ENCODE measurements at places on chromosomes 7 and 10. TPM values are rescaled to one million over a fixed set of nuclear protein-coding genes. Genes with fewer than 3 reads are reported as not detected.
A peak's percentile ranks its signal among the peaks of the same experiment; 100 is the strongest.

DNA sequence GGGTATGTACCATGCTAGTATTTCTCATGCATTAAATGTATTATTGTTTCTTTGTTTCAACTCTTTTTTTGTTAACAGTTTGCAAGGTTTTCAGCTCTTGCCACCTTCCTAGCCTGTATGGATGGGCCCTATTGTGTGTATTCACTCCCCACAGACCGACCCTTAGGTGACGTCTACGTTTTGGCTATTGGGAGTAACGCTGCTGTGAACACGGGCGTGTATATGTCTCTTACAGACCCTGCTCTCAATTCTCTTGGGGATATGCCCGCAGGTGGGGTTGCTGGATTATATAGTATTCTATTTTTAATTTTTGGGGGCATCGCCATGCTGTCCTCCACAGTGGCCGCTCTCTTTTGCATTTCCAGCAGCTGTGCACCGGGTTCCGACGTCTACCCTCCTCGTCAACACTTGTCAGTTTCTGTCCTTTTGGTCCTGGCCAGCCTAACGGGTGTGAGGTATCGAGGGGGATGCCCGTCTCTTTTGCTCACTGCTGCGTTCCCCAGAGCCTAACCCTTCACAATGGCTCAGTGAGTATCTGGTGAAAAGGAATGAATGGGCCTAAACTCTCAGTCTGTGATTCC, 64.1 kb upstream of the GNA12 start:
- no peaks in the 10 kb centered on the region for H3K27me3 ChIP-seq
- no peaks in the 10 kb centered on the region for H3K4me1 ChIP-seq
- peaks cover 10% of the 10 kb centered on the region for H3K36me3 ChIP-seq

DNA sequence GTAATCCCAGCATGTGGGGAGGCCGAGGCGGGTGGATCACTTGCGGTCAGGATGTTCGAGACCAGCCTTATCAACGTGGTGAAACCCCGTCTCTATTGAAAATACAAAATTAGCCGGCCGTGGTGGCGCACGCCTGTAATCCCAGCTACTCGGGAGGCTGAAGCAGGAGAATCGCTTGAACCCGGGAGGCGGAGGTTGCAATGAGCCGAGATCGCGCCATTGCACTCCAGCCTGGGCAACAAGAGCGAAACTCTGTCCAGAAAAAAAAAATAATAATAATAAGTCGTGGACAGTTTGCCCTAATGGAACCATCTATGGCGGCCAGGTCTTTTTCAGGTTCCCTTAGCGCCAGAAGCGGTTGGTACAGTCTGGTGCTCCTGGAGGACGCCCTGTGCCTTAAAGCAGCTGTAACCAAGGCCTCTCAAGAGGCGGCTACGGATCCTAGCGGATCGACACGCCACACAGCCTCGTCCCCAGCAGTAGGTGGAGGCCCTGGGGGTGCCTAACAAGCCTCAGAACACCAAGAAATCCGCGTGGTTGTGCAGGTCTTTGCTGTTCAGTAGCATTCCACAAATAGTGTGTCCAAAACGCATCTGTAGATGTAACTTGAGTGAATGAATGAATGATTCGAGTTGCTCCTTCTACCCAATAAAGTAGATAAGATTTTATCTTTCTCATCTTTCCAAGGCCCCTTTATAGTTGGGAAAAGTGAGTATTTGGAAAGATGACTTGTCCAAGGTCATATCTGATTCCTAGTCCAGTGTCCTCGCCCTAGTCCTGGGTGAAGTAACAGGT, 982 bp downstream of the PGAM1 start:
- peaks cover 22% of the 10 kb centered on the region for H3K4me1 ChIP-seq
- H3K36me3 ChIP-seq, result peaks cover 48% of the 10 kb centered on the region
- H3K27ac ChIP-seq, result peak overlapping the region; percentile 95
- H3K4me3 ChIP-seq, result peak overlapping the region; percentile 95
- no peaks in the 10 kb centered on the region for H3K27me3 ChIP-seq
- no peak for DNase-seq

GRCh38 chr7:94422827-94423460, 28.2 kb downstream of the COL1A2 start:
- H3K36me3 ChIP-seq, result peaks cover 79% of the 10 kb centered on the region
- no peaks in the 10 kb centered on the region for H3K4me1 ChIP-seq
- no peak overlapping the region for H3K4me3 ChIP-seq
- no peak overlapping the region for H3K27ac ChIP-seq

GRCh38 chr10:61454541-61454940, 1.4 kb upstream of the TMEM26 start:
- H3K4me3 ChIP-seq, result peak overlapping the region; percentile 36
- no peaks in the 10 kb centered on the region for H3K36me3 ChIP-seq
- no peak for DNase-seq
- no peak overlapping the region for H3K27ac ChIP-seq

- no peak overlapping the region for H3K27ac ChIP-seq
- H3K27me3 ChIP-seq, result no peaks in the 10 kb centered on the region
- peaks cover 28% of the 10 kb centered on the region for H3K4me1 ChIP-seq
- no peaks in the 10 kb centered on the region for H3K36me3 ChIP-seq
Observed at GRCh38 chr10:93255546-93255945, 181.9 kb downstream of the CYP26A1 start.

The MOGAT3 gene
- 0.81 TPM for total RNA-seq

GRCh38 chr7:158623241-158623640, 35.6 kb upstream of the PTPRN2 start:
- H3K4me3 ChIP-seq, result no peak overlapping the region
- peaks cover 42% of the 10 kb centered on the region for H3K36me3 ChIP-seq
- peak overlapping the region; percentile 88 for H3K27ac ChIP-seq

The C10orf88 gene
- total RNA-seq, result 7.7 TPM

DNA sequence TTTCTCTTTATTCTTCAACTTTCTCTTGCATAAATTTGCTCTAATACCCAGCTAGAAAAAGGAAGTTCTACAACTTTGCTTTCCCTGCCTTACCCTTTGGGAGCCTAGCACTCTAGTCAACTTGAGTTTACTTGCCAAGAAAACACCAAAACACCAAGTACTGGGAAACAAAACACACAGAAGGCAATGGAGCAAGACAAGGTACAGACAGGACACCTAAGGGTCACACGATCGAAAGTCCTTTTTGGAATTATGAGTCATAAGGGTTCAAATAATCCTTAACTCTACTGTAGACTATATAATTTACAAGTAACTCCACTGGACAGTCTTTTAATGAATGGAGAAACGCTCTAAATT, 42.6 kb upstream of the ANAPC16 start:
- H3K36me3 ChIP-seq, result peaks cover 3% of the 10 kb centered on the region
- no peak for DNase-seq
- H3K4me1 ChIP-seq, result peaks cover 4% of the 10 kb centered on the region
- 0 out of 2 replicates have a peak overlapping the region, but pooled peaks have one; percentile 69 for H3K27ac ChIP-seq
- H3K4me3 ChIP-seq, result no peak overlapping the region

GRCh38 chr7:2452074-2452507, 24.1 kb downstream of the GRIFIN start:
- H3K27ac ChIP-seq, result peak overlapping the region; percentile 70
- DNase-seq, result no peak
- H3K4me3 ChIP-seq, result no peak overlapping the region
- H3K27me3 ChIP-seq, result no peaks in the 10 kb centered on the region
- H3K4me1 ChIP-seq, result peaks cover 4% of the 10 kb centered on the region

The PILRA gene
- total RNA-seq, result 3.0 TPM

DNA sequence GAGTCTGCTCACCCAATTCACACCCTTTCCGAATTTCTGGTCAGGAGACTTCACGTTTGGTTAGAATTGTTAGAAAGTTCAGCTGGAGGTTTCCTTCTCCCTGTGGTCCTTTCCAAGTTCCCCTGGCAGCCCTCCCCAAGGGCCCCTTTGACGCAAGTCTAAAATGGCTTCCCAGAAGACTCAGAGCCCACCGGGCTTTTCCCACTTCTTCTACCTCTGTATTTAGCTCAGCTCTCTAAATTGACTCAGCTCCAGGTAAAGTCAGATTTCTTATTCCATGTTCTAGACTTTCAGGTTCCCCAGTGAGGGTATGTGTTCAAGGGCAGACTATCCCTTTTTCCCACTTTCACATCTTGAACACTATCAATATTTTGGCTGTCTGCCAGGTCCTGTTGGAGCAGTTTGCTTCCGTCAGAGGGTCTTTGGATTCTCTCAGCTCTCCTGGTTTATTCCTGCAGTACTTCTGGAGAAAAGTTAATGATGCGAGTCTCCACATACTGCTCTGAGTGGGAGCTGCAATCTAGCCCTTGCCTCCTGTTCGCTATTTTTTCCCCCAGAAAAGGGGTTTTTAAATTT, 53.1 kb upstream of the ZNF273 start:
- H3K27ac ChIP-seq, result no peak overlapping the region
- H3K27me3 ChIP-seq, result no peaks in the 10 kb centered on the region
- H3K36me3 ChIP-seq, result peaks cover 4% of the 10 kb centered on the region
- H3K4me3 ChIP-seq, result no peak overlapping the region

DNA sequence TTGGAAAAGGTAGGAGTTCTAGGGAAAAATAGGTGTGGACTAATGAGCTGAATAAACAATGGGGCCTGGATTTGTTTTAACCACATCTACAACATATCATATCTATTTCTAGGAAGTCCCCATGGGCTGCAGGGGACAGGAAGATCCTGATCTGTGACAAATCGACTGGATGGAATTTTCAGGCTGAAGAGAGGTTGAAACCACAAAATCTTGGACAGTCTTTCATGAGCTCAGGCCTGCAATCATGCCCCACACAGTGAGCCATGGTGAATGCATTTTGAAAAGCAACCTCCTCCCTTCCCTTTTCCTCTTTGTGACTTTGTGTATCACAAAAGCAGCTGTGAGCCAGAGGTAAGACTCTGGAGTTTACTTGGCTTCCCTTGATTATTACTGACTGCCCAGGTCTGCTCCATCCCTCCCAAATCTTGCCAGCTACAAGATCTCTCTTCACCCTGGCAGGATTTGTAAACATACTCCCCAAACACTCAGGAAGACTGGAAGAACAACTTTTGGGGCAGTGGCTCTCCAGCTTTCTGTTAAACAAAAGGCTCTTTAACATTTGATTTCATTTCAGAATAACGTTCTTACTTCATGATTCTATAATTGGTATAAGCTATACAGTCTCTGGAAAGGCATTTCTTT, 66.4 kb downstream of the ASAH2B start:
- DNase-seq, result no peak
- H3K4me1 ChIP-seq, result peaks cover 24% of the 10 kb centered on the region
- H3K27ac ChIP-seq, result peak overlapping the region; percentile 78
- H3K36me3 ChIP-seq, result no peaks in the 10 kb centered on the region

GRCh38 chr10:3237530-3237929, 64.9 kb upstream of the PITRM1 start:
- DNase-seq, result no peak
- H3K27me3 ChIP-seq, result peaks cover 2% of the 10 kb centered on the region
- no peak overlapping the region for H3K27ac ChIP-seq
- H3K4me3 ChIP-seq, result no peak overlapping the region

The MPLKIP gene
- 63.0 TPM for total RNA-seq

- no peak overlapping the region for H3K27ac ChIP-seq
- no peak for DNase-seq
- H3K27me3 ChIP-seq, result no peaks in the 10 kb centered on the region
- no peaks in the 10 kb centered on the region for H3K36me3 ChIP-seq
Observed at GRCh38 chr10:14782691-14783363, 8.1 kb upstream of the FAM107B start.

The TRIM74 gene
- total RNA-seq, result 0.15 TPM

The RP9 gene
- total RNA-seq, result 10.8 TPM

DNA sequence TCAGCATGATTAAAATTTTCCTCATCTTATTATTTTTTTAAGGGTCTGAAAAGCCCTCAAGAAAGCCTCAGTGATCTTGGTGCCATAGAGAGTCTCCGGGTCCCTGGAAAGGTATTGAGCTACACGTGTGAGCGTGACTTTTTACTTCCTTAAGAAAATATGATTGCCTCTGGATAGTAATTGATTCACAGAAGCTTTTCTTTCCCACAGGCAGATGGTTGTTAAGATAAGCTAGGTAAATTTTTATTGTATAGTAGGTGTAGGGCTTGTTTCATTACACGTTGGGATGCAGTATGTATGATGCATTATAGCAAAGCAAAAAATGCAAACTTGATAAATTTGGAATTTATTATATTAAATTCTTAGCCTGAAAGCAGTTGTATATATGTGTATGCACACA, 7.7 kb downstream of the VPS50 start:
- H3K27ac ChIP-seq, result no peak overlapping the region
- no peak for DNase-seq
- H3K27me3 ChIP-seq, result no peaks in the 10 kb centered on the region

The AMPH gene
- 8.9 TPM for total RNA-seq

DNA sequence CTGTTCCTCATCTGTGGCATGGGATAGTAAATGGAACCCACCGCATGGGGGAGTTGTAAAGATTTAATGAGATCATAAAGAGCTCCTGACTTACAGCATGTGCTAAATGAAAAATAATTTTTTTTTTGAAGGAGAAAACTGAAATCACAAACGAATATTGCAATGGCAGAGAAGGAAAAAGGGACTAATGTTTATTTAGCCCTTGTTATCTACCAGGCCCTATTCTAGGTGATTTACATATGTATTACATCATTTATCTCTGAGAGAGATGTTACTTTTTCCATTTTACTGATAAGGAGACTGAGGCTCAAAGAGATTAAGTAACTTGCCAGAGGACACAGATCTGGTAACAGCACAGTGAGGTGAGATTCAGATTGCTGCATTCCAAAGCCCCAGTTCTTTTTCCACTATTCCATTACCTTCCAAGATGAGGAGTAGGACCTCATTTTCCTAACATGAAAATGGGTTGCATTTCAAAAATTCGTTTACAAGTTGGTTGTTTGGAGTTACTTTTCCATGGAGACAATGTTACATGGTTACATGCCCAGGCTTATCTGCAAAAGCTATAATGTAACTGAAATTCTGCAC, 28.6 kb downstream of the VCL start:
- DNase-seq, result no peak
- no peak overlapping the region for H3K4me3 ChIP-seq
- H3K36me3 ChIP-seq, result peaks cover 5% of the 10 kb centered on the region
- H3K4me1 ChIP-seq, result peaks cover 48% of the 10 kb centered on the region

The PTPRN2 gene
- total RNA-seq, result 4.7 TPM

DNA sequence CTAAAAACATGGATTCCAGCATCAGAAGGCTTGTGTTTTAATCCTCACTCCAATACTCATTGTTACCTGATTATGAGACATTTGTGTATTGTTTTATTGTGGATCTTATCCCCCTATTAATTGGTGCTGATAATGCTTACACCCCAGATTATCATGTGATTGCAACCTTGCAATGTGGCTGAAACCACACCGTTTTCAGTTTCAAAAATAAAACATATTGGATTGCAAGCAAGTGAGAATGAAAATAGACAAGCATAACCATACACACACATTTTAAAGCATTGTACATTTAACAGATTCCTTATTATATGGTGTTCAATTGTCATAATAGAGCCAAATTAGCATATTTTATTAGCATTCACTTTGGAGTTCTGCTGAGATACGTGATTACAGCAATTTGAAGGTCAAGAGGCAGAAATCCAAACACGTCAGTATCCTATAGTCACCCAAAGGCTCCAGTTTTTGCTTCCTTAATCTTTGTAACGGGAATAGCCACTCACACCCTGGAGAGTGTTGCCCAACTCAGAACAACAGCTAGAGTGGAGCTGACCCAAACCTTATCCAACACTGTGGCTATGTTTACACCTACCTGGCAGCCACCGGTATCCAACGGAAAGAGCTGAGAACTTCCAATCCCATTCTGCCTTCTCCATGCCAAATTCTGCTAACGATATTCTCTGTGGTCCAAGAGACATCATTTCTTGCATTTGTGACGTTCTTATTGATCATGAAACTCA, 317.1 kb upstream of the KLF6 start:
- no peak overlapping the region for H3K27ac ChIP-seq
- no peaks in the 10 kb centered on the region for H3K4me1 ChIP-seq
- no peak overlapping the region for H3K4me3 ChIP-seq
- no peaks in the 10 kb centered on the region for H3K27me3 ChIP-seq
- H3K36me3 ChIP-seq, result peaks cover 16% of the 10 kb centered on the region

Data from WTC11 (cell line).